ENCODE measurements at places on chromosomes 7 and 10. TPM values are rescaled to one million over a fixed set of nuclear protein-coding genes. Genes with fewer than 3 reads are reported as not detected.

DNA sequence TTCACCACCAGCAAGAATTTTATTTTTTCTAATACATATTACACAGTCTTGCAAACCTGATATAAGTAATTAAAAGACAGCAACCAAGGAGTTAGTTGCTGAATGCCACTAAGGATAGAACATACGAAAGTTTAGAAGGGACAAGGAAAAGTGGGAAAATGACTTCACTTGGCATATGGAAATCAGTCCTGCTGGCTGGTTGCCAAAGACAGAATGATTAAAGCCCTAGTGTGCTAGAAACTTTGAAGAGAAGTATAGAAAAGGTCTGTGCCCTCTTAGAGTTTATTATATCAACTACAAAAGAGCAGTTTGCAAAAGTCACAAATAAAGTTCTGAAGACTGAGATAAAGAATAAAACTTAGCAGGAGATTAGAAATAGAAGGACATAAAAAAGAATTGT is 5.8 kb upstream of the YAE1 start:
- DNase-seq = no peak
- no peaks in the 10 kb centered on the region for H3K27me3 ChIP-seq
- no peak overlapping the region for H3K27ac ChIP-seq
- no peaks in the 10 kb centered on the region for H3K36me3 ChIP-seq
- no peak overlapping the region for H3K4me3 ChIP-seq
- H3K4me1 ChIP-seq = no peaks in the 10 kb centered on the region

DNA sequence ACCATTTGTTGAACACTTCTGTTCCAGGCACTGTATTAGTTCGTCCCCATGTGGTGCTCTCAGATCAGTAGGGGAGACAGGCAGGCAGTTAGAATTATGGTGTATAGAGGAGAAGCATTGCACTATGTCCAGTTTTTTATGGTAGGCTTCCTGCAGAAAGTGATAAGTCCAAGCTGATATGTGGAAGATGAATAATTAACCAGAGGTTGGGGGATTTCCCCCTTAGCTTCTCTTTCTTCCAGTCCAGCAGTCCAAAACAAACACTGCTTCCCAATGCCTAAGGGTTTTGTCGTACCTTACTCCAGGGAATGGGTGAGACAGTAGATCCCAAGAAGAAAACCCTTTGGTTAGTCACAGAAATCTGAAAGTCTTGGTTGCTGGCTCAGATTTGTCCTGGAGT is 19.2 kb downstream of the HIF1AN start:
- no peak for DNase-seq
- H3K36me3 ChIP-seq = no peaks in the 10 kb centered on the region
- no peaks in the 10 kb centered on the region for H3K27me3 ChIP-seq
- no peak overlapping the region for H3K27ac ChIP-seq
- H3K4me1 ChIP-seq = no peaks in the 10 kb centered on the region
- no peak overlapping the region for H3K4me3 ChIP-seq

- DNase-seq = no peak
- H3K36me3 ChIP-seq = no peaks in the 10 kb centered on the region
- no peaks in the 10 kb centered on the region for H3K4me1 ChIP-seq
- H3K27ac ChIP-seq = no peak overlapping the region
- no peak overlapping the region for H3K4me3 ChIP-seq
- H3K27me3 ChIP-seq = no peaks in the 10 kb centered on the region
Observed at GRCh38 chr7:157676456-157677255, 339.9 kb downstream of the DNAJB6 start.

- H3K4me1 ChIP-seq = no peaks in the 10 kb centered on the region
- no peaks in the 10 kb centered on the region for H3K27me3 ChIP-seq
- no peaks in the 10 kb centered on the region for H3K36me3 ChIP-seq
Observed at GRCh38 chr10:5047912-5048628, 44.4 kb upstream of the AKR1C2 start.

DNA sequence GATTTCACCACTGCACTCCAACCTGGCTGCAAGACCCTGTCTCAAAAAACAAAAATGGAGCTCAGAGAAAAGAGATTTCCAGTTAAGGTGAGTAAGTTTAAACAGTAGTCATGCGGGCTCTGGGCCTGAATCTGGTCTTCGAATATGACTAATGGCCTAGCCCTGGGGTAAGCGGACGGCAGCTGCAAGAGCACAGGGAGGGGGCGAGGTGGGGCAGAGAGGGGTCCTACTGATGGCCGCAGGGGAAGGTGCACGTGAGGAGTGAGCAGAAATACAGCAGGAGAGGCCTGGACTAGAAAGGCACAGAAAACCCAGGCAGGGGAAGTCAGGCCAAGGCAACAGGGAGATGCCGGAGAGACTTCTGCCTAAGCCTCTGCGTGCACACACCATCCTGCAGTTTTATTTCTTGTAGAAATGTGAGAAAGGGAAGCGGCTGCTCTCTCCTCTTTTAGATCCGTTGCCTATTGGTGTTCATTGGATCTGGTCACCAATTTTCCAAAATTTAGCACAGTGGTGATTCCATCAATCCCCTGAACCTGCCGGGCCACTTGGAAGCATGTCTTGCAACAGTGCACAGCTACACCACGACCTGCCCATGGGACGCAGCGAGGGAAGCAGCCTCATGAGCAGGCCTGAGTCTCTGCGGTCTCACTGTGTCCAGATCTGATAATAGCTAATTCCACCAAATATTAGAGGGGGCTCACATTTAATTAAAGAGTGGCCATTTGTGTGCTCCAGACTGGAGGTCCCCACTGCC is 139.0 kb downstream of the PAXIP1 start:
- DNase-seq = no peak
- no peak overlapping the region for H3K27ac ChIP-seq
- no peaks in the 10 kb centered on the region for H3K36me3 ChIP-seq
- H3K4me3 ChIP-seq = no peak overlapping the region

- no peak overlapping the region for H3K27ac ChIP-seq
- H3K36me3 ChIP-seq = no peaks in the 10 kb centered on the region
- peaks cover 14% of the 10 kb centered on the region for H3K4me1 ChIP-seq
- no peak overlapping the region for H3K4me3 ChIP-seq
Observed at GRCh38 chr10:62810156-62810902, 5.8 kb downstream of the ADO start.

The NANOS1 gene
- total RNA-seq = 0.13 TPM

The KCP gene
- total RNA-seq = 7.2 TPM

The IGF2BP3 gene
- not detected for total RNA-seq

The CC2D2B gene
- 1.1 TPM for total RNA-seq

The SORCS1 gene
- 2.4 TPM for total RNA-seq

The SPAM1 gene
- not detected for total RNA-seq

All from Peyer's patch (tissue), 4 donors.